ENCODE measurements at places on chromosomes 7 and 10.

GRCh38 chr7:92253251-92253650 is 7.5 kb downstream of the ANKIB1 start:
- no peak for DNase-seq

GRCh38 chr10:5951721-5952407 is 25.5 kb downstream of the IL15RA start:
- DNase-seq: no peak

DNA sequence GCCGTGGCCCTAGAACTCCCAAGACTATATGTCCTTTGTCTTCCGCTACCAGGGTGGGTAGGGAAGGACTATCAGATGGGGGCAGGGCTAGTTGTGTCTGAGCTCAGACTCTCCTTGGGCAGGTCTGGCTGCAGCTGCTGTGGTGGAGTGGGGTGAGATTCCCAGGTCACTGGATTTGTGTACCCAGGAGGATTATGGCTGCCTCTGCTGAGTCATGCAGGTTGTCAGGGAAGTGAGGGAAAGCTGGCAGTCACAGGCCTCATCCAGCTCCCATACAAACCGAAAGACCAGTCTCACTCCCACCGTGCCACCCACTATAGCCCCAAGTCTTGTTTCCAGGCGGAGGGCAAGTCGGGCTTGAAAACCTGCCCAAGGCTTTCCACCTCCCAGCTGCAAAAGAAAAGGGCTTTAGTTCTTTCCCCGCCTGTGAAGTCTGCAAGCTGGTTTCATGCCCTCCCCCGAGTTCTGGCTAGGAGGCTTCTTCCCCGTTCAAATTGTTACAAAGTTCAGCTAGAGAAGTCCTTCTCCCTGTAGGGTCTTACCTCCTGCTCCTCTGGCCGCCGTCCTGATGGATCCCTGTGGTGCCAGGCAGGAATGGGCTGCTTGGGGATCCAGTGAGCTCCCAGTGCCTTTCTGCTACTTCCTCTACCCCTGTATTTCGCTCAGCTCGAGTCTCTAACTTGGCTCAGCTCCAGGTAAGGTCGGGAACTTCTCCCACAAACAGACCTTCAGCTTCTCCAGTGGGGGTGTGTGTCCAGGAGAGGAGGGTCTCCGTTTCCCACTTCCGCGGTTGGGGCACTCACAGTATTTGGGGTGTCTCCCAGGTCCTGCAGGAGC is 106.8 kb upstream of the FGL2 start:
- no peak for DNase-seq

- DNase-seq: no peak
These were observed 350.7 kb downstream of the ELMO1 start for GRCh38 chr7:37097983-37098382.

DNA sequence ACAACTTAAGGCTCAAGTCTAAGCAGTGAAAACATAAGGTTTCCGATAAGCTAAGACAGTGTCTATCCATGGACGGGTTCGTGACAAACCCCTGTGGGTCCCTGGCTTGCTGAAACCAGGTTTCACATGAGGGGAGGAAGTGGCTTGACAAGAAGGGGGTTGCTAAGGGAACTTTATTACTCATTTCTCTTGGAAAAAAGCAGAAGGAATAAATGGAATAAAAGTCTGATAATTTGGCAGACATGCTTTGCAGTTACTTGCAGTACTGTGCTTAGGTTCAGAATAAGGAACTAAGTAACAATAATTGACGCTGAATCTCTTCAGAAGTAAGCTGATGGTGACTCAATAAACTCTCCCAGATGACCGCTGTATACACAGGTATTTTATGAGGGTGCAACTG is 34.7 kb downstream of the RBM17 start:
- DNase-seq: no peak

GRCh38 chr10:104580321-104580720 is 60.8 kb upstream of the SORCS3 start:
- DNase-seq: no peak

GRCh38 chr7:24052572-24053260 is 231.3 kb upstream of the NPY start:
- DNase-seq: no peak

DNA sequence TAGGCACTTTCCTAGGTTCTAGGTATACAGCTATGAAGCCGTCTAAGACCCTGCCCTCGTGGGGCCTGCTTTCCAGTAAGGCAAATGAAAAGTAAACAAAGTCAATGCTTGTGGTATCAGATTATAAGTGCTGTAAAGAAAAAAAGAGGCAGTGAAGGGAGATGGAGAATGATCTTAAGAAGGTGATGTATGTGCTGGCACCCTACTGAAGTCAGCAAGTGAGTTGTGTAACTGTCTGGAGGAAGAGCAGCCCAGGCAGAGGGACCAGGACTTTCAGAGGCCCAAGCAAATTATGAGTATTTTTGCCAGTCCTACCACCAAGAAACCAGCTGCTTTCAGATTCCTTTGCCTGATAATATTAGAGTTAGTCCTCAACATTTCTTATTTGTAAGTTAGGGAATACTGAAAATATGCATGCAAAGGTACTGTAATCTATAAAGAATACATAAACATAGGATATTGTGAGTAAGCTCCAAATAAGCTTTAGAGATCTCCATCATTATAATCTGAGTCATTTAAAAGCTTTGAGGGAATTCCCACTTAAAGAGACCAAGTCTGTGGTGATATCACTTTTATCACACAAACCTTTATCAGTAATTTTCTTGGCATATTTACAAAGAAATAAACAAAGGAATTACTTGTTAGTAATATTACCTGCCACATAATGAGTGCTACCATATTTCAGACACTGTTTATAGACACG is 329.2 kb upstream of the LRGUK start:
- no peak for DNase-seq

GRCh38 chr7:48964074-48964473 is 39.7 kb downstream of the CDC14C start:
- DNase-seq: no peak

GRCh38 chr7:137094-137891 is 55.1 kb upstream of the FAM20C start:
- no peak for DNase-seq

- peak; percentile 1 for DNase-seq
These were observed 1.2 kb downstream of the VCL start for GRCh38 chr10:73998929-73999691.

DNA sequence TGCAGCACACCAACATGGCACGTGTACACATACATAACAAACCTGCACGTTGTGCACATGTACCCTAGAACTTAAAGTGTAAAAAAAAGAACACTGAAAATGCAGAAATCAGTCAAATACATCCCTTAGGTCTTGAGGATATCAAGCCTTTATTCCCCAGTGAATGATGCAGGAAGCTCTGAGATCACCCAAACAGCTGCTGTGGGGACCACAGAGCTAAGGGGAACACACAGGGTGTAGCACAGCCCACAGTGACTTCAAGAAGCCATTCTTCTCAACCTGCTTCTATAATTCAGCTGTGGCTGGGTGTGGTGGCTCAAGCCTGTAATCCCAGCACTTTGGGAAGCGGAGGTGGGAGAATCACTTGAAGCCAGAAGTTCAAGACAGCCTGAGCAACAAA is 314.9 kb downstream of the CALN1 start:
- DNase-seq: no peak

- DNase-seq: no peak
These were observed at the start of gene PON1 for GRCh38 chr7:95324431-95324830. TSS of gene PON1 (minus strand) at chr7:95324532. CDS start at chr7:95324475, 57 bp downstream.

DNA sequence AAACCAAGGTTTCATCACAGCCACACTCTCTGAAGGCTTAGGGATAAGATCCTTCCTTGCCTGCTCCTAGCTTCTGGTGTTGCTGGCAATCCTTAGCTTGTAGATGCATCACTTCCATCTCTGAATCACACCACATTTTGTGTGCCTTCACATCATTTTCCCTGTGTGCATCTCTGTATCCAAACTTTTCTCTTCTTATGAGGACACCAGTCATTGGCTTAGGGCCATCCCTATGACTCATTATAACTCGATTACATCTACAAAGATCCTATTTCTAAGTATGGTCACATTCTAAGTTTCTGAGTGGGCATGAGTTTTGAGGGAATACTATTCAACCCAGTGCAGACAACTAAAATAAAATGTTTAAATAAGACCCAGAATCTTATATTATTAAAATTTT is 121.7 kb downstream of the C7orf25 start:
- no peak for DNase-seq

DNA sequence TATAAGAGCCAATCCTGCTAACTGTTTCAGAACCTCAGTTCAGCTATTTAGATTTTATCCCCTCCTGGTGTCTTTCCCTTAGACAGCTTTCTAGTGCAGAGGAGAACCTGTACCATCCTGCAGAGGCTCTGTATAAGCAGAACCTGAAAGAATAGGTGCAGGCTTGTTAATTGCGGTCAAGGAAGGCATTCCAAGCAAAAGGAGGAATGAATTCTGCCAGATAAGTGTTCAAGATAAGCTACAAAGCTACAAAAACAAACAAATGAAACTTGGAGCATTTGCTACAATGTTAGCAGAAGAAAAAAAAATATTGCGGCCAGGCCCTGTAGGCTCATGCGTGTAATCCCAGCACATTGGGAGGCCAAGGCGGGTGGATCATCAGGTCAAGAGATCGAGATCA is 32.6 kb upstream of the AGMO start:
- DNase-seq: no peak

- no peak for DNase-seq
These were observed 81.2 kb downstream of the RAMP3 start for GRCh38 chr7:45238806-45239205.

DNA sequence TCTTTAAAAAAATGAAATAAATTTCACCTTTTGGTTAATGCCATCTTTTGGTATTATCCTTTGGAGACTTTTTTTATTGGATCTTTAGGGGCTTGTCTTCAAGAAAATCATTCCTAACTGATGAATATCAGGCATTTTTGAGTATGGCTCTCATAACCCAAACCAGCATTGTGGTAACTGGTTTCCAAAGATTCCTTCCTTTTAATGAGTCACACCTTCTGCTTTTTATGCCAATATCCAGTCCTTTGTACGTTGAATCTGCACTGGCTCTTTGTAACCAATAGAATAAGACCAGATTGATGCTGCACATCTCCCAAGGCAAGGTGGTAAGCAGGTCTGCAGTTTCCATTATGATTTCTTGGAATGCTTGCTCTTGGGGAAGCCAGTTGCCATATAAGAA is 89.1 kb downstream of the GPR158 start:
- DNase-seq: no peak

DNA sequence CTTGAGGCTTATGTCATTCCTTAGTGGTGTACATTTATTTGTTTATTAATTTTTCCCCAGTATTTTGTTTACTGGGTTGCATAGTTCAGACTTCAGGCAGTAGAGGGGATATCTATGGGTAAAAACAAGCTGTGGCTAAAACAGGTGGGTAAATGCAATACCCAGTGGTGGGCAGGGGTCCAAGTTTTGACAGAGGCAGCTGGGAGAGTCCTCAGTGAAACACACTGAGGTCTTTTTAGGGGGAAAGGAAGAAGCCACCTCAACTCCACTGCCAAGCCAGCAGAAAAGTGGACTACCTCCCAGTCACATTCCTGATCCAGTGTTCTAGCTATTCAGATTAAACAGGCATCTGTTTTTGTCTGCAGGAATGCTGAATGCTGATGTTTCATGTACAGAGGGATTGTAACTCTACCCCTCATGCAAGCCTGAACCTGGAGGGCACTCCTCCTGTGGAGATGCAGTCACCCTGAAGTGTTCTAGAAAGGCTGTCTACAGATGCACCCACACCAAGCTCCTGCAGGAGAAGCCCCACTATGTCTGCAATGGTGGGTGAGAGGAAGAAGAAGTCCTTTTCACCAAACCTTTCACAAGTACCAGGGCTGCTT is 757.8 kb downstream of the INHBA start:
- DNase-seq: no peak

- no peak for DNase-seq
These were observed 50.1 kb downstream of the VOPP1 start for GRCh38 chr7:55521917-55522902.

DNA sequence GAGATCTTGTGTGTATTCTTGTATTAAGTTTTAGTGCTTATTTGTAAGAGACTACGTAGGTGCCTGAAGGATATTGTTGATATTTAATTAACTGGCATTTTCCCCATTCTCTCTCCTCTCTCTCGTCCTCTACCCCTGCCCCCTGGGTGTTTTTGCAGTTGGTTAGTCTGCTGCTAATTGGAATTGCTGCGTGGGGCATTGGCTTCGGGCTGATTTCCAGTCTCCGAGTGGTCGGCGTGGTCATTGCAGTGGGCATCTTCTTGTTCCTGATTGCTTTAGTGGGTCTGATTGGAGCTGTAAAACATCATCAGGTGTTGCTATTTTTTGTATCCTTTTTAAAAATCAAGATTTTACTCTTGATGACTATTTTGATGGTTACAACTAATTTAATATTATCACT is 22.5 kb downstream of the TSPAN13 start:
- DNase-seq: no peak

DNA sequence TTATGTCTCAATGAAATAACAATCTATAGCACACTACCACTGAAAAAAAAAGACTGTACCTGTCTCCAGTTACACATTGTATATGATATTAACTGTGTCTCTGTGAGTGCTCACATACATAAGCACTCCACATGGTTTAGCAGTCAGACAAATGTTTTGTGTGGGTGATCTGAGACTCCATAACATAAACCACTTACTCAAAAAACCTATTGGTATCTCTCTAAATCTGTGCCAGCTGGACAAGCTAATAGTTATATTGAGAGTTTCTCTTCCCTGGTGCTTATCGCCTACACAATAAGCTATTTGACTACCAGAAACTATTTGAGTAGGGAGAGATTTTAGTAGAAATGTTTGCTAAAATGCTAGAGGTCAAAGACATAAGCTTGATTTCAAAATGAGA is 190.1 kb upstream of the AGR3 start:
- DNase-seq: no peak

- DNase-seq: no peak
These were observed 12.4 kb downstream of the BCAP29 start for GRCh38 chr7:107592361-107593024.

GRCh38 chr7:106582365-106582764 is 78.6 kb downstream of the CCDC71L start:
- DNase-seq: no peak

DNA sequence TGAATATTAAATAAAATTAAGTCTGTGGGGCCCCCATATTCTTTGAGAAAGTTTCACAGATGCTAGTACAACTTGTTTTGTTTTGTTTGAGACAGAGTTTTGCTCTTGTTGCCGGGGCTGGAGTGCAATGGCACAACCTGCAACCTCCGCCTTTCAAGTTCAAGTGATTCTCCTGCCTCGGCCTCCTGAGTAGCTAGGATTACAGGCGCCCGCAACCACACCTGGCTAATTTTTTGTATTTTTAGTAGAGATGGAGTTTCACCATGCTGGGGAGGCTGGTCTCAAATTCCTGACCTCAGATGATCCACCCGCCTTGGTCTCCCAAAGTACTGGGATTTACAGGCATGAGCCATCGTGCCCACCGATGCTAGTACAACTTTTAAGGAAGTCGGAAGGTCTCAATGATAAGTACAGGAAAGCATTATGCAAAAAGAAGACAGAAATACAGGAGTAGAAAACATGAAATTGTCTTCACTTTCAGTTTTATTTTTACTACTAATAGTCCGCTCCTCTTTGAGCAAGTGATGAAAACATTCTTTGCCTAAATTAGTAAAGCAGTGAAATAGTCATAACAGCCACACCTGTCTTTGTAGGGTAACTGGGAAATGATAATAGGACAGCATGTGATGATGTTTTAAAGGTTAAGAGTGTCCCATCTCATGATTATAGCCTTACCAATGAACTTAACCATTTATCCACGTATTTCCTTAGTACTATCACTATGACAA is 147.5 kb downstream of the SEMA3D start:
- DNase-seq: no peak

- no peak for DNase-seq
These were observed 28.9 kb downstream of the CDK14 start for GRCh38 chr7:90625051-90625450.

Data from activated T-cell treated with anti-CD3 and anti-CD28 coated beads for 1 hour (primary cell).